ENCODE measurements at places on chromosomes 11 and 22.

DNA sequence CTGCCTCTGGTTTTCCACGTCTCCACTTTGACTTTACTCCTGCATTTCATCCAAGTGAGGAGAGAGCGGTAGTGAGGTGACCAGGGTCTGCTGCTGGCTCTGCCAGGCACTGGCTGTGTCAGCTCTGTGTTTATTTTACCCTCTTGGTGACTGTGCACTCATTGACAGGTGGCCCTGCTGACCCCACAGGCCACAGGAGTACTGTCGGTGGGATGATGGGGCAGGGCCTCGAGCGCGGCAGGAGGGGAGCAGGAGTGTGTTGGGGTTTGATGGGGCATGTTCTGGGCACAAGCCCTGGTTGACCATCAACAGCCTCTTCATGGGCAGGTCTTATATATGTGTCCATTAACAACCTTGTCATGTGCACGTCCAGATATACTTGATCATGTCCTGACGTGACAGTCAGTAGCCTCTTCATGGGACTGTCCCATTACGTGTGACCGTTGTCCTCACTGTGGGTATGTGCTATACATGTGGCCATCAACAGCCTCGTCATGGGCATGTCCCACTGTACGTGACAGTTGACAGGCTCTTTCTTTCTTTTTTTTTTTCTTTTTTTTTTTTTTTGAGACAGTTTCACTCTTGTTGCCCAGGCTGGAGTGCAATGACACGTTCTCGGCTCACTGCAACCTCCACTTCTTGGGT is 31.4 kb upstream of the ACR start:
- no peak for DNase-seq

- DNase-seq: no peak
These were observed 381.9 kb downstream of the CADM1 start for GRCh38 chr11:115122274-115122673.

DNA sequence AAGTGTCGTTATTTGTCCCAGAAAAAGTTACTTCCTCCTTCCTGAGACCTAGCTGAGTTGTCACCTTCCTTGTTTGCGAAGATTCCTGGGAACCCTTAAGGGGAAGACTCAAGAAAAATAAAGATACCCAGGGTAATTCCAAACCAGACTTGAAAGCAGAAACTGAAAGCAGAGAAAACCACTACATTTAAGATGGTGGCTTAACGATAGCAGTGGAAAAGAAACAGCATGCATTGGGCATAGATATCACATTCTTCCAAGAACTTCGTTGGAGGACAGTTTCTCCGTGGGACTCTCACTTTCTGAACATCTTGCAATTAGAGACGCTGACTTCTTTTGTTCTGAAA is 89.1 kb downstream of the FAM76B start:
- no peak for DNase-seq

- peak; percentile 46 for DNase-seq
These were observed 125.4 kb downstream of the CCDC34 start for GRCh38 chr11:27237643-27238042.

DNA sequence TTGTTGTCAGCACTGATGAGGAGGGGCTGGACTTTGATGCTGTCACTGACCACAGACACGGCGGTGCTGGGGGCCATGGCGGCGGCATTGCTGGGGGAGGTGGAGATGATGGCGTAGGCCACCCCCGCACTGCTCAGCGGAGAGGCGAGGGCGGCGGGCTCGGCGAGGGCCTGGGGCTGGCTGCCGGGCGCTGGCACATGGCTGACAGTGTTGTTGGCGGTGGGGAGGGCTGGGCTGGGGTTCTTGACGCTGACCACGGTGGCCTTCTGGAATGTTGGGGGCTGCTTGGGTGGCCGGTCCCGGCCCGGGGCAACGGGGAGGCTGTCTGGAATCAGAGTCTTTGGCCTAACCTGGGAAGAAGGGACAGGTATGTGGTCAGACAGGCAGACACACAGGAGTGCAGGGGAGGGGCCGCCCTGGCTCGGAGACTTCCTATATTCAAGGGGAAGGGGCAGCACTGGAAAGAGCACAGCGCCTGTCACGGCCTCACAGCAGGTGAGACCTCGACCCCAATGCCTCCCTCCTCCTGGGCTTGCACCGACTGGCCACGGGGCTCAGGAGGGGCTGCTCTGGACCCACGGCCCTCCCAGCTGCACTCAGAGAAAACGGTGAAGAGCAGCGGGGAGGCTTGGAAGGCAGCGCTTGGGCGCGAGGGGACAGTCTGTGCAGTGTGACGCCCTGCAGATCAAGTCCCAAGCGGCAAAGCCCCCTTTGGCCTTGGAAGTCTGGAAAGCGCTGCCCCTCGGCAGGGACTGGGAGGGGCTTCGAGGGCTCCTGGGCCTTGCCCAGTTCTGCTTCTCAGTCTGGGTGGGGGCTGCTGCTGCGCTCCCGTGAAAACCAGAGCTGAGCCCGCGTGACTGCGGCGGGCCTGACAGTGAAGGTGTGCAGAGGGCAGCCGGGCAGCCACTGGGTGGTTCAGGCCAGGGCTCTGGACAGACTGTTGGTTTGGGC is 93.2 kb downstream of the PHF21B start:
- no peak for DNase-seq

DNA sequence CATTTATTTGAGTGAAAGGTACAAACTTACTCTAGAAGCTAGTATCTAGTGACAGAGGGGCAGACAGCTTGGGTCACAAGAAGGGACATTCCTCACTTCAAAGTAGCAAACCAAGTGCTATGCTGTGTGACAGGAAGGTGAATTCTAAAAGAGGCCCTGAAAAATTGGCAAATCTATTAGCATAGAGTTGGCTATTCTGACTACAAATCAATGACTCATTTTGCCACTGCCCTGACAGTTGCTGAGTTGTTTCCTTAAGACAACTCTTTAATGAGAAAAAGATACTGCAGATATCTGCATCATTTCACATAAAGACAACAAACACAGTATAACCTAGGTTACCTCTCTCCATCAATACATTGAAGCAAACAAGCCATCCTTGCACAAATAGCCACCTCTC is 524.0 kb upstream of the LRRC4C start:
- DNase-seq: no peak

- no peak for DNase-seq
These were observed 102.9 kb downstream of the MED15 start for GRCh38 chr22:20610243-20610686.

DNA sequence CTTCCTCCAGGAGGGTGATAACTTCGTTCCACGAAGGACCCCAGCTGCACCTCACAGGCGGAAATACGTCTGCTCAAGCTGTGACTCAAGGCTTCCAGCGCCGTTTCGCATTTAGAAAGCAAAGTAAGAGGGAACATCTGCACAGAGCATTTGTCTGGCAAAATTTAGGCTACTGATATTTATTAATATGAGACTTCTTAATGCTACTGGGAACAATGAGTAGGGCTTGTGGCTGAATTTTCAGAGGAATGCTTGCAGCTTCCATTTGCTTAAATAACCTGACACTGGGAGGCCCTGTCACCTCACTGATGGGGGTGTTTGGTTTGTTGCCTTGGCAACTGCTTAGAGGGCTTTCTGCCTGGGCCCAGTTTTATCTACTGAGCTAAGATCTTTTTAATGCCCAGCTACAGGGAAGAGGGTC is 14.7 kb upstream of the ST14 start:
- DNase-seq: no peak

GRCh38 chr11:34512840-34513681 is 533 bp downstream of the ELF5 start:
- peak; percentile 53 for DNase-seq

GRCh38 chr22:28072066-28072465 is 153.0 kb upstream of the PITPNB start:
- no peak for DNase-seq

- no peak for DNase-seq
These were observed 41.1 kb downstream of the OR10A6 start for GRCh38 chr11:7889985-7890384.

- no peak for DNase-seq
These were observed 1431.7 kb downstream of the LRRC4C start for GRCh38 chr11:40027720-40028119.

- DNase-seq: peak; percentile 77
These were observed 889 bp downstream of the PLAAT4 start for GRCh38 chr11:63537293-63538101.

DNA sequence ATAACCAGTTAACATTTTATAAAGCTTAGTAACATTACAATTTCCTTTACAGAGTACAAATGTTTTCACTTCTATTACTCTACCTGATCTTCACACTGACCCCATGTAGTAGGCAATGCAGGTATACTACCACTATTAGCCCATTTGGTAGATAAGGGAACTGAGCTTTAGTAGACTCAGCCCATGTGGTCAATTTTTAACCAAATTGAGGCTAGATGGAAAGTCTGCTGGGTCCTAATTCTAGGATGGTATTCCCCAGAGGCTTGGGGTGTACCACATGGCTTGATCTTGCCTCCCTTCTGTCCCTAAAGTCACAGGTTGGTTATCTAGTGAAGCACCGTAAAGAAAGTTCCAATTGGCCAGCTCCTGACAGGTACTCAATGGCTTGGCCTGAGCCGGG is 48.2 kb downstream of the NRXN2 start:
- DNase-seq: no peak

DNA sequence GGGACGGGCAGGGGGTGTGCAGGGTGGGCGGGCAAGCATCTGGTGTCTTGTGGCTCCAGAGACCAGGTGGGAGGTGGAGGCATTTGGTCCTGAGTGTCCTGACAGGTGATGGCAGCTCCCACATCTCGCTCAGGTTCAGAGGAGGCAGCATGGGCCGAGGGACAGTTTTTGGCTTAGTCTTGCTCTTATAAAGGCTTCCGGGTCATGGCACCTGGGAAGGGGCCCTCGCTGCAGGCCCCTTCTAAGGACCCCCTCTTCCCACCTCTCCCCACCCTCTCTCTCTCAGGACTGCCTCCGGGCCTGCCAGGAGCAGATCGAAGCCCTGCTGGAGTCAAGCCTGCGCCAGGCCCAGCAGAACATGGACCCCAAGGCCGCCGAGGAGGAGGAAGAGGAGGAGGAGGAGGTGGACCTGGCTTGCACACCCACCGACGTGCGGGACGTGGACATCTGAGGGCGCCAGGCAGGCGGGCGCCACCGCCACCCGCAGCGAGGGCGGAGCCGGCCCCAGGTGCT is 9.9 kb downstream of the CCND1 start:
- no peak for DNase-seq

GRCh38 chr11:59898650-59899049 is 20.1 kb downstream of the OOSP3 start:
- DNase-seq: no peak

DNA sequence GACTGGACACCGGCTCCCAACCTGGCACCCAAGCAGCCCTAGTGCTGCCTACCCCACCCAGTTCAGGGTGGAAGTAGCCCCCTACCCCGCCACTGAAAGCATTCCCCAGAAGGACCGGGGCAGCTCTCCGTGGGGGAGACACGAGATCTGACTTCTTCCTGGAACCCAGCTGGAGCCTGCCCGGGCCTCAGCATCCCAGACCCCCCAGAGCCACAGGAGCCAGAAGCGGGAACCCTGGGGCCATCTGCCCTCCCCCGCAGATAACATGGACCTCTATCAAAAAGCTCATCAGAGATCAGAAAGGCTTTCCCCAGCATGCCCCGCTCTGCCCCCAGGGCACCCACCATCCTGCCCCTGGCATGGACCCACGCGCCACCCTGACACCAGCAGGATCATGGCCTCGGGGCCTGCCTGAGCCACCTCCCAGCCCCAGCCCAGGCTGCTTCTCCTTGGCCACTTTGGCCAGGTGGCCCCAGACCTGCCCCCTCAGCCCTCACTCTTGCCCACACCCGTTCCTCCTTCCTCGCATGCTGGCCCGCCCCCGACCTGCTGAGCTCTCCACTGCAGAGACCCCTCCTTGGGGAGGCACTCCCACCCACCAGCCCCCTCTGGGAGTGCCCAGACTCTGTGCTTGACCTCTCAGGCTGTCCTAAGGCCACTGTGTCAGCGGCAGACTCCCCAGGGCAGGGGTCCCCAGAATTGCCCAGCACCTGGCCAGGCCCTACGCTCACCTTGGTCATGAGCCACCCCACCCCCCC is 17.1 kb downstream of the WNT7B start:
- no peak for DNase-seq

- no peak for DNase-seq
These were observed 162.3 kb upstream of the ARHGAP20 start for GRCh38 chr11:110874437-110875030.

GRCh38 chr11:68683536-68684384 is 584 bp upstream of the GAL start:
- DNase-seq: no peak

DNA sequence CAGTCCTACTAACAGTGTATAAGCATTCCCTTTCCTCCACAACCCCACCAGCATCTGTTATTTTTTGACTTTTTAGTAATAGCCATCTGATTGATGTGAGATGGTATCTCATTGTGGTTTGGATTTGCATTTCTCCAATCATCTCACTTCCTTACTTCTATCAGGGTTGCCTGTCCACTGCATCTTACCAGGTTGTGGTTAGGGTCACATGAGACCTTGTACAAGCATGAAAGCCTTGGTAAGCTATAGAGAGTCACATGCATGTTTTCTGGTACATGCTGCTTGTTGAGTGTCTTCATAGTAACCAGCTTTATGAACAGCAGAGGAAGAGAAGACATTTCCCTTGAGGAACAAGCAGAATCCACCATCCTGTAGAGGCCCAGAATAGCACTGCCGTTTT is 102.9 kb upstream of the PAX6 start:
- DNase-seq: no peak

DNA sequence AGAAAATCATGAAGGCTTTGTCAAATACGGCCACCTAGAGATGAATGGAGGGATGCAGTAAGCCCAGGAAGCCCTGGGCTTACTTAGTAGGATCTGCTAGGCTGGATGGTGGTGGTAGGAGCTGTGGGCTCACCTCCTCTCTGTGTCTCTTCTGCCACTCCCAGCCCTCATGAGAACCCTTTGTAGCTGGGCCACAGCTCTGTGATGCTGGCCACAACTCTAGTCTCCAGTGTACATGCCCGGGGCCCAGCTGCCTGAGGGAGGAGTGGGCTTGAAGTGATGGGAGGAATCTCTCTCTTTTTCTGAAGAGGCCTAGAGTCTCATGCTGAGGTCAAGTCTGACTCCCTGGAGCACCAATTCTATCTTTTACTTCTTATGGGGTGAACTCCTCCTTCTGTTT is 32.4 kb upstream of the SYT13 start:
- no peak for DNase-seq

DNA sequence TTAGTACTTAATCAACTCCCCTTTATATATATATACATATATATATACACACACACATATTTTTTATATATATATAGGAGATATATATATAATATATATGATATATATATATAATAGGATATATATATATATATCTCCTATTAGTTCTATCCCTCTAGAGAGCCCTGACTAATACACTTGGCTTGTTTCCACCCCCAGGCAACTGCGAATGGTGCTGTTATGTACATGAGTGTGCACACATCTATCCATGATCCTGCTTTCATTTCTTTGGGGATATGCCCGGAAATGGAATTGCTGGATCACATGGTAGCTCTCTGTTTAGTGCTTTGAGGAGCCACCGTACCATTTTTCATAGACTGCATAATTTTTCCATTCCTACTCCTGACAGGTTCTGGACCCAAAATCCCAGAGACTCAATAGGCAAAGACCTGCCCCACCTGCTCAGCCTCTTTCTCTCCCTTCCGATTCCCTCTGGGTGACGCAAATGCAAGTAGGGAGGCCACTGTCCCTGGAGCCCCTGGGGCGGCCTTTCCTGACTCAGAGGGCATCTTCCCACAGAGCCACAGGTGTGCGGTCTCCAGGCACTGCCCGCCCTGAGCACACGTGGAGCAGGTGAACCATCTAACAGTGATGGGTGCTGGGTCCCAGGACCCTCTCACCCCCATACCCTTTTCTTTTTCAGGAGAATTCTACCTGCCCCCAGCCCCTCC is 12.0 kb downstream of the FGF3 start:
- no peak for DNase-seq

All from fibroblast of villous mesenchyme (primary cell).